ENCODE measurements at places on chromosomes 12 and 14. TPM values are rescaled to one million over a fixed set of nuclear protein-coding genes. Genes with fewer than 3 reads are reported as not detected.

- peak; percentile 88 for DNase-seq
These were observed 24.4 kb downstream of the PITPNM2 start for GRCh38 chr12:123126294-123127181.

- no peak for DNase-seq
These were observed 46.1 kb upstream of the DLK1 start for GRCh38 chr14:100680439-100681051.

DNA sequence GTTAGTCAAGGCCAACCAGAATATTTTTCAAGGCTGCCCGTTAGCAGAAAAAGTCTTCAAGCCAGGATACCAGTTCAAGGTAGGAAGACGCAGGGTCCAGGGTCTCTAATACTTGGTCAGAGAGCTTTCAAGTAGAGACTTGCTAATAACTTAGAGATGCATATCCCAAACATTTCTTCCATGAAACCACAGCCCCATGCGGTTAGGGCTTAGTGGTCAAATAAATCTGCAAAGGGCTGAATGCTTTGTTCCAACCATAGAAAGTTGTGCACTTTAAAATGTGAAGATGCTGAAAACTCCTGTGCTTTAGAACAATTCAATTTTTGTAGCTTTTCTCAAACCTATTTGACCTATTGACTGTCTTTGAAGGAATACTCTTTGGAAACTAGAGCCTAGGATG, 208.9 kb downstream of the PIK3C2G start:
- no peak for DNase-seq

GRCh38 chr14:42729681-42730080, 1123.0 kb downstream of the LRFN5 start:
- no peak for DNase-seq

DNA sequence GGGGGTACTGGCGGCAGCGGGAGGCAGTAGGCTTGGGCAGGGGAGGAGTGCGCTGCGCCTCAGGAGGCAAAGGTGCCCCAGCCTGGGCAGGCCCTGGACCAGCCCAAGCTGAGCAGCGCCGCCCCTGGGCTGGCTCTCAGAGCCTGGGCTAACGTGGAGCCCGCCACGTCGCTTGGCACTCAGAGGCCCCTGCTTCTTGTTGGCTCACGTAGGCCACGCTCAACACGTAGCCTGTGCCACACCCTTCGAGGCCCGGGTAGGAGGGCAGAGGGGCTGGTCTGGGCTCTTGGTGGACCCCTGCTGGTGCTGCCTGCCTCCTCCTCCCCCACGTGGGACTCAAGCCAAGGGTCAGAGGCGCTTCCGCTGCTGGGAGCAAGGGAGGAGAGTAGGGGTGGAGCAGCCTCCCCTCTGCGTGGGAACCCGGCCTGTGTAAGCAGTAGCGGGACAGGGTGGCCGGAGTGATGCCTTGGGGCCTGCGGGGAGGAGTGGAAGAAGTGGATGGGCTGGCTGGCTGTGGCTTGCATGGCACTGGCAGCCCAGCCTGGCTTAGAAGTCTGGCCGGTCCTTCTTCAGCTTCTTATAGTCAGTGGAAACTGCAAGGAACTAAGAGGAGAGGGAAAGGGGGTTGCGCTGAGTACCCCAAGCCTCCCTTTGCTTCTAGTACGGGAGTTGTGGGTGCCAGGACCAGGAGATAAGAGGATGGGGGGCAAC, 5.7 kb downstream of the SHMT2 start:
- DNase-seq: peak; percentile 27

GRCh38 chr14:93431036-93431670, 414 bp downstream of the UNC79 start:
- peak; percentile 26 for DNase-seq

GRCh38 chr12:118981285-118982211, at the start of gene SRRM4:
SRRM4 (plus strand) TSS chr12:118981541; CDS start chr12:118981883, 342 bp downstream.
- DNase-seq: peak; percentile 38

GRCh38 chr14:76056128-76056527, 70.6 kb downstream of the IFT43 start:
- no peak for DNase-seq

GRCh38 chr12:79692860-79693577, 2.3 kb upstream of the PAWR start:
- DNase-seq: no peak

DNA sequence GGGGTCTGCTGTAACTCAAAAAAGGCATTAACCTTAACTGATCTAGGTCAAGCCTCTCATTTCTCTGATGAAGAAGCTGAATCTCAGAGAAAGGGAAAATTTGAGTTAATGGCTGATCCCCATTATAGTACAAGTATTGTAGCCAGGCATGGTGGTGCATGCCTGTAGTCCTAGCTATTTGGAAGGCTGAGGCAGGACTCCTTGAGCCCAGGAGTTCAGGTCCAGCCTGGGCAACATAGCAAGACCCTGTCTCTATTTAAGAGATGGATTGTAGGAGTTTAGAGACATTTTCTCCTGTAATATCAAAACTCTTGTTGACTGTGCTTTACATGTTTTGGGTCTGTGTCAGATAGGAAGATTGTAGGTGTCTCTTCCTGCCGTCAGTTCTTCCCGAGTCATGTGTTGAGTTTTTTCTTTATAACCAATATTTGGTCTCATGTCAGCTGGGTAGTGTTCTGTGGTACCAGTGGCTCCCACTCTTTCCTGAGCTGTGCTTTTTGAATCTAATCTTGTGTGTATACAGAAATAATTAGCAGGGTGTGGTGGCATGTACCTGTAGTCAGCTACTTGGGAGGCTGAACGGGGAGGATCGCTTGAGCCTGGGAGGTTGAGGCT, 8.6 kb downstream of the COPZ1 start:
- DNase-seq: no peak

DNA sequence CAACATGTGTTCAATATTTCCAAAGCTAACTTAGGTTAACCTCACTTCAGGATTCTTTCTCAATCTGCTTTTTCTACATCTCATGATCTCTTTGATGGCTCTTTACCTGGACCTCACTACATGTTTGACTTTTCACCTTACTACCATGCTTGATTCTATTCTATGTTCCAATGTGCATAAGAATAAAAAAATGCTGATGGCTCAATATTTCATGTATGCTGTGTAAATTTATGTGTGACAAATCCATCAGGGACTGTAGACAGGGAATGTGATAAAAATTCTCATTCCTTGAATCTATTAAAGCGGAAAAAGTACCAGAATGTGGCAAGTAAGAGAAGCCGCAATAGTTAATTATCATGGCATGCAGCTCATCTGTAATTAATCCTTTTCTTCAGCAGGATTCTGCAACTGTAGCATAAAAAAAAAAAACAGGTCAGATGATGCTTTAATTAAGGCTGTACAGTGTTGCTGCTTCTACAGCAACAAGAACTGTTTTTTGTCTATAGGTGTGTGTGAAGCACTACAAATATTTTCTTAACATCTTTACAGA, 276.9 kb upstream of the PRKD1 start:
- no peak for DNase-seq

GRCh38 chr12:79191391-79191790, 326.8 kb downstream of the SYT1 start:
- no peak for DNase-seq

DNA sequence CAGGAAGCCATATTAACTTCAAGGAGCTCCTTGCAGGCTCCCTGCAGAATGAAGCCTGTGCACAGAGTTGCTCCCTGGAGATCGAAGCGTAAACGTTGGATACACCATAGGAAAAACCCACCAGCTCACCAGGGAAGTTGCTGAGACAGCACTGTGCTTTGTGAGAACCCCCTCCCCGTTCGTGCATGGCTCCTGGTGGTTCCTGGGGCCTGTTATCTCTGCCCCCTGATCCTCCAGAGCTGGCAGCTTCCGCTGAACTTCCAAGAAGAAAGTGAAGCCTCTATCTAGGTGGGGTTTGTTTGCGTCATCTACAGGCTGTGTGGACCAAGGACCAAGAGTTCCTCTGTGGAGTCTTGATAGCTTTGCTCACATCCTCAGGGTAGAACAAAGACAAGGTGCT, 2.4 kb upstream of the CCDC85C start:
- no peak for DNase-seq

- DNase-seq: peak; percentile 63
These were observed 17.8 kb upstream of the EMP1 start for GRCh38 chr12:13178568-13179210.

- DNase-seq: no peak
These were observed 21.6 kb downstream of the TGFB3 start for GRCh38 chr14:75960231-75960630.

GRCh38 chr14:102796661-102797190, 19.5 kb downstream of the TRAF3 start:
- no peak for DNase-seq

GRCh38 chr12:129629901-129630300, 273.9 kb downstream of the TMEM132D start:
- DNase-seq: no peak

- DNase-seq: no peak
These were observed 223.7 kb upstream of the RTL1 start for GRCh38 chr14:101127224-101127623.

DNA sequence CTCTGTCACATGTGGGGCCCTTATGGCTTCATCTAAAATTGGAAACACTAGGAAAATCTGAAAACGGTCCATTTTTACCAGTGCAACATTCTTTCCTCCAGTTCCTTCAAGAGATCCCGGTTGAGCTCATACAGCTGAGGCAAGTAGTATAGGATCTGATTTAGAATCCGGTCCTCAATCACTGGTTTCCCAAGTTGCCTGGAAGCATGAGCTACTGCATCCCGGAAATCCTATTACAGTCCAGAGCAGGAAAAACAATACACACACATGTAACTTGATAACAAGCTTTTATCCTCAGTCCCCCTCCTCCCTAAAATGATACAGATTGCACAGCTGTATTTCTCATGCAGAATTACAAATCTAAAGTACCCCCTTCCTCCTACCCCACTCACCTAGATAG, 67.9 kb upstream of the NR2C1 start:
- no peak for DNase-seq

DNA sequence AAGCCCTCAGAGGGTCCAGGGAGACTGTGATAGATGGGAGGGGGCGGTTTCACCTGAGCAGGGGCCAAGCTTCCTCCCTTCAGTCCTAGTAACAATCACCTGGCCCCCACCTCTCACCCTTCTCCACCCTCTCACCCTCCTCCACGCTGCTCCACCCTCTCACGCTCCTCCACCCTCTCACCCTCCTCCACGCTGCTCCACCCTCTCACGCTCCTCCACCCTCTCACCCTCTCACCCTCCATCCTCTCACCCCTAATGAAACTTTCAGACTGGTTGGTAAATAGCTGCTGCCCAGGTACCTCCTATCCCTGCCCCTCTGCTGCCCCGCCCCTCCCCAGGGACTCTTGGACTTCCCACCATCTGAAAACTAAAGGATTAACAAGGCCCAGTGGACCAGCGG, 34.2 kb downstream of the NGB start:
- no peak for DNase-seq

RFX4 gene
- total RNA-seq: not detected

KIF21A gene
- total RNA-seq: 13.4 TPM

SLC41A2 gene
- 31.3 TPM for total RNA-seq

PTPN6 gene
- 86.2 TPM for total RNA-seq

ESR2 gene
- 30.2 TPM for total RNA-seq

TUNAR gene
- not detected for total RNA-seq

CISTR gene
- total RNA-seq: not detected

DPF3 gene
- 2.3 TPM for total RNA-seq

ZDHHC22 gene
- total RNA-seq: not detected

KLRC1 gene
- 0.39 TPM for total RNA-seq

RASAL1 gene
- 37.0 TPM for total RNA-seq

SSPN gene
- 47.8 TPM for total RNA-seq

OR4K2 gene
- not detected for total RNA-seq

TRIAP1 gene
- 19.5 TPM for total RNA-seq

LAG3 gene
- 0.21 TPM for total RNA-seq
